Activated naive CD4-positive, alpha-beta T cell (primary cell): ENCODE measurements at places on chromosomes 16 and 17.

DNA sequence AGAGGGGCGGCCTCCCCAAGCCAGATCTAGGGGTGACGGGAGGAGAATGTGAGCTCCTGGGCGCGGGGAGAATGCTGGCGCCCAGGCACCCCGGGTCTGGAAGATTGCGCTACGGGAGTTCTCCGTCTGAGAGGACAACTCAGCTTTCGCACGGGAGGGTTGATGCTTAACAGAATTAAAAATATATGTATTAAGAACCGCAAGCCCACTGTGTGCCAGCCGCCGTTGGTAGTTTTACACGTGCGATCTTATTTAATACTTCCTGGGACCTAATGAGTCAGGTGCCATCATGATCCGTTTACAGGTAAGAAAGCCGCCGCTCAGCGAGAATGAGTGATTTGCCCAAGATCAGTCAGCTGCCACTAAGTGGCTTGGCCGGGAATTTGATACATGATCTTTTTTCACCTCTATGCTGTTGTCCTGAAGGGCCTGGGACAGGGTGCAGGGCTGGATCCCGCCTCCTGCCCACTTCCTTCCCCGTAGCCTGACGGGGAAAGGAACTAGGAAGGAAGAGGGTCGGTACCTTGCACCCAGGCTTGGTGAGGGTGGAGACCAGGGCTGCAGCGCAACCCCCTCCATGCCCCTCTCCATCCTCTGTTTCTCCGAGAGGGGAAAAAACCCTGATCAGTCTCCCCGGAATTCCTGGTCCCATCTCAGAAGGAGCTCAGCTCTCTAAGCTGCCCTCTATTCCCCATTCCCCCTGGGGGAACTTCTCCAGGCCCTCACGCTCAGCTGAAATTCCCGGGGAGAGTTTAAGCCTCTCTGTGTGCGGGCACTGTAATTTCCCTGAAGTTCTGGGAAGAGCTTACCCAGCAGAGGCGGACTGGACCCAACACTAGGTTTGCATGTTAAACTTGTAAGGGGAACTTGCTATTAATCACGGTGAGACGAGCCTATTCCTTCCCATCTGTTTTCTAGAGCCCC lies 983 bp downstream of the VAT1L start:
- no peak for DNase-seq

DNA sequence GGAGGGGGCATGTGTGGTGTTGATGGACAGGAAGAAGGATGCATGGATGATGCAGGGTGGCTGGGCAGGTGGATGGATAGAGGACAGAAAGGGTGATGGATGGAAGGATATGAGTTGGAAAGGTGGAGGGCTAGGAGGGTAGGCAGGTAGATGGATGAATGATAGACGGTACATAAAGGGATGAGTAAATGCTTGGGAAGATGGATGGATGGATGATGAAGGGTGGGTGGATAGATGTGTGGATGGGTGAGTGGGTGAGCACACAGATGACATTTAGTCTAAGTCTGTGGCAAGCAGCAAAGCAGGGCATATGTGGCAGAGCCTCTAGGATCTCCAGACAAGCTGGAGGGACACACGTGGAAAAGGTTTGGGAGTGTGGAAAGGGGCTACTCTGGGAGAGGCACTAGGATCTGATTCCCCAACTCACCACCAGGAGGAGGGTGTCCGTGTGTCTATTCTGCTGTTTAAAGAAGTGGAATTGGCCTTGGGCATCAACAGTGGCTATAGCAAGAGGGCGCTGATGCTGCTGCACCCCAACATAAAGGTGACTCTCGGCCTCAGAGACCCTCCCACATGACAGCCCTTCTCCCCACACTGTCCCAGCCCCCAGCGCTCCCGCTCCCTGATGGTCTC lies 8.2 kb downstream of the PLD2 start:
- DNase-seq, result no peak

DNA sequence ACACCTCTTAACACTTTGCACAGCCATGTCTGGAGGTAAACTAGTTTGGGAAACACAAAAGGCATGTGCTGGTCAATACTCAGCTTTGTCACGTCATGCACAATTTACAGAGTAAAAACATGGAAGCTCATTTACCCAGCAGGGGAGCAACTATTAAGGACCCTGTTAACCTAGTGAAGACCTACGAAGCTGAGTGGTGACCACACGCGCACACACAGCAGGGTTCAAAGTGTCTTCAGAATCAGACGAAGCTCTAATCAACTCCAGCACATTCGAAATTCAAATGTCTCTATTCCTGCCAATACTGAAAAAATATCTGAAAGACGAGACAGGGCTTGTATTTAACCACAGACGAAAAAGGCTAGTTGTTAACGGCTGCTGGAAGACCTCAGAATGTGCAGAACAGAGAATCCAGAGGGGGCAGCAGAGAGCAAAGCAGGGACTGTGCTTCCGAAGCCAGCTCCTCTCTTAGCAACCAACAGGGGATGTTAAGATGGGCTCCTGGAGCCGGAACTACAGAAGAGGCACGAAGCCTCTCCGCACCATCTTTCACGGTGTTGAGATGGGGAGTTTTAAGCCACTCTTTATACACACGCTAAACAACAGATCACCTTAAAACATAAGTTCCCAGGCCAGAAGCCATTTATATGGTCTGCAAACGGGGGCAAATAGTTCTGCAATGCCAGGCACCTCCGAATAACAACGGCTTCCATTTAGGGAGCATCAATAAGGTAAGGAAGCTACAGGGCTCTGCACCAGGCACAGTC lies 45.7 kb downstream of the CMTM4 start:
- DNase-seq, result peak; percentile 22

DNA sequence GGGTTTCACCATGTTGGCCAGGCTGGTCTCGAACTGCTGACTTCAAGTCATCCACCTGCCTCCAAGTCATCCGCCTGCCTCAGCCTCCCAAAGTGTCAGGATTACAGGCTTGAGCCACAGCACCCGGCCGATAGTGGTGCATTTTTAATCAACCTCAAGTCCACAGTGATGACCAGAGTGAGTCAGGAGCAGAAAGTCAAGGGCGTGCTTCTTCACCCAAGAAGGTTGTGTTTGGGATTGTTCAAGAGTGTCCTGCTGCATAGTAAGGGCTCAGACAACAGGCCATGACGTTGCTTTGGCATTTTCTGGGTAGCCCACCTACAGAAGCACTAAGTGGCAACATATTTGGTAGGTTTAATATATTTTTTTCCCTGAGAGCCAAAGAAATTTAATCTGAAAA lies 108.3 kb upstream of the FAM20A start:
- no peak for DNase-seq

- DNase-seq, result no peak
Observed at GRCh38 chr17:5596421-5596820, 12.1 kb upstream of the NLRP1 start.

- no peak for DNase-seq
Observed at GRCh38 chr17:78785663-78786057, 3.6 kb upstream of the CYTH1 start.

GRCh38 chr17:11535231-11535630 lies 63.0 kb upstream of the DNAH9 start:
- DNase-seq, result no peak

DNA sequence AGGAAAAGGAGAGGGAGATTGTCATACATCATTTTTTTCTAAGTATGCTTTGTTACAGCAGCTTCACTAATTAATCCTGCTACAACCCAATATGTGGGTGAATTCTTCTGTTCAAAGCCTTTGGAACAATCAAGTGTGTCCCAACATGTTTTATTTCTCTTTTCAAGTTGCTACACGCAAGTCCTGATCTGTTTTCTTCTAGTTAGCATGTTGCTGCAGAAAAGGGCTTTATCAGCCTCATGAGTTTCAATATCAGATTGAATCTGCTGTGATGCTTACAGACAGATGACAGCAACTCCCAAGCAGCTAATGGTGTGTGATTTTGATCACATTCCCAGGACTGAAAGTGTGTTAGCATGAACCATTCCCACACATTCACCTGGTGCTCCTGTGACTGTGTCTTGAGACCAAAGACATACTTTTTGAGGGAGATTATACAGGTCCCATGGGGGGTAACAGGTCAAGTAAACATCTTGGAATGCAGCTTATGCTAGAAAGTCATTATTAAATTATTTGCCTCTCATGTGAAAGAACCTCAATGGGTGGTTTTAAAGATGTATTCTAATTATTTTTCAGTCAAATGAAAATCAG lies 96.9 kb upstream of the KCNJ16 start:
- no peak for DNase-seq

DNA sequence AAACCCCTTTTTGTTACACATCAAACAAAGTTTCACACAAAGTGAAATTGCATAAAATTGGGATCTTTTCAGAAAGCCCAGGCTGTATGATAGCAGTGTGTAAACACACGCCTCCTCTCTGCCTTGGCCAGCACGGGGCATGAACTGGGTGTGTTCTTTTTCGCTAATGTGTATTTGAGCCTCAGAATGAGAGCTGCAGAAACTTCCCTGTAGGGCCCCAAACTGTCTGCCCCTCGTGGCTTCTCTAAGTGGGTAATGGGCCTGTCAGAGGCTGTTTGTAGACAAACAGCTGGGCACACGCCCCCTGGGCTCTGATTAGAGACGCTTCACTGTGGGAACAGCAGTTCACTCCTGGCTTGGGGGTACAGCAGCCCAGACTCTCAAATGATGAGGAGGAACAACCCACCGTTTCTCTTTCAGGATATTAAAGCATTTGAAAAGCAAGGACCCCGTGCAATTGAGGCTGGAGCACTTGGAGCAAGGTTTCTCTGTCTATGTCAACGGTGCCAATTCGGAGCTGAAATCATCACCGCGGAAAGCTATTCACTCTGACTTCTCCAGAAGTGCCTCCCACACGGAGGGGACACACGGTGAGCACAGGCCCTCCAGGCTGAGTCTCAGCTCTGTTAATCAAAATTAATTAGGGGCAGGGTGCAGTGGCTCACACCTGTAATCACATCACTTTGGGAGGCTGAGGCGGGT lies 78.4 kb downstream of the KATNIP start:
- DNase-seq, result no peak

GRCh38 chr16:14658063-14658462 lies 25.3 kb downstream of the BFAR start:
- DNase-seq, result no peak

GRCh38 chr17:64572682-64573154 lies 65.9 kb downstream of the CEP95 start:
- no peak for DNase-seq

DNA sequence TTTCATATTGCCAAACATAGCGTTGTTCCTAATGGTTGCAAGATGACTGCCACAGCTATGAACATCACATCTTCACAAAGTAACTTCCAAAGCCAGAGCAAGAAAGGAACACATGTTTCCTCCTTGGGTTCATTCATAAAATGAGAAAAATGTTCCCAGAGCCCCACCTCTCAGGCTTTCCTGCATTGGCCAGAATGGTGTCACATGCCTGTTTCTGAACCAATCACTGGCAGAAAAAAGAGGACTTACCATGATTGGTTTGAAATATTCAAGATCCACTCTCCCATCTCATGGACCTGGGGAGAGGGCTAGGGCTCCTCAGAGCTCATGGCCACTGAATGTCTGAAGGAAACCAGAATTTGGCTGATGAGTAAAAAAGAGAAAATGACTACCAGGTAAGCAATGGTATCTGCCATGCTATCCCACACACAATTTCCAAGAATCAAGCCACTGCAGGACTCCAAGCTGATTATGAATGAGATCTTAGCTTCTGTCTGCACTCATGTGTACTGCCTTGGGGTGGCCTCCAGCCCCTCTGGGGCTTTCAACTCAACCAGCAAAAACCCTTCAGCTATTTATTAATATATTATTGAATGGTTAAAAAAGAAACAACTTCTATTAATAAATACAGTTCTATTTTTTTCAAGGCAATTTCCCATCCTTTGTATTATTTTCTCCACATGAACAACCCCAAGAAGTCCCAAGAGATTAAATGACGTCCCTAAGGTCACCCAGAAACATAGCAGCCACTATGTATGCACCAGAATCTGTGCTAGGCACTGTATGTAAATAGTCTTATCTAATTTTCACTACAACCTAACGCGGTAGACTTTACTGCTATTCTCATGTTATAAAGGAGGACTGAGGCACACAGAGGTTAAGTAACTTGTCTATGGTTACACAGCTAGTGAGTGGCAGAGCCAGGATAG lies 61.4 kb upstream of the TMC5 start:
- DNase-seq, result no peak

DNA sequence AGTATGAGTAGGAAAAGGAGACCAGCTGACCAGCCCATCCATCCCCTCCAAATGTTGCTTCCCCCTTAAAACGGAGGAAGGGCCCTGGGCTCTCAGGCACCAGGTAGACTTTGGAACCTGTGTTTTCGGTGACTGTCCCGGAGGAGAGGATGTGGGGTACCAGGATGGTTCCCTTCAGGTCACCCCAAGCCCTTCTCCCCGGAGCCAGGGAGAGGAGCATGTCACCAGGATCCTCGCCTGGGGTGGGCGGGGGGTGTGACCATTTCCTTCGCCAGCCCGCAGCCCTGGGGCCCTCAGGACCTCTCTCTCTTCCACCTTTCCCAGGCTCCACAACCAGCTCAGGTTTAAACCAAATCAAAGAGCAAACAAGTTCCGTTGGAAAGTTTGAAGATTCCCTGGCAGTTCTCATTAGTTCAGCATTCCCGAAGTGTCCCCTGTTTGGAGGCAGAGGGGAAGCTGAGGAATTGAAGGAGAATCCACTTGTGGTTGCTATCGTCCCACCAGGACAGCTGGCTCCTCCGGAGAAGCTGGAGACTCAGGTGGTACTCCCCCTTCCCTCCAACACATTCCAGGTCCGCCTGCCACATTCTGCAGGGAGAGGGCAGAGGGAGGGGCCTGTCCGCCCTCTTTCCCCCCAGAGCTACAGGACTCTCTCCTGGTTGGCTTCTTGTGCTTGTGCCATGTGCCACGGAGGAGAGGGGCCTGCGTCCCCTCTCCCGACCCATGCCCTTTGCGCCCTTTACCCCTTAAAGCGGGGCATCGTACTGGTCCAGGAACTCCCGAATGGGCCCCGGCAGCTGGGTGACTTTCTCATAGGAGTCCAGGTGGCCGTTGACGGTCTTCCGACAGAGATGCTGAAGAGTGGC lies 2.0 kb downstream of the SOCS3 start:
- no peak for DNase-seq

DNA sequence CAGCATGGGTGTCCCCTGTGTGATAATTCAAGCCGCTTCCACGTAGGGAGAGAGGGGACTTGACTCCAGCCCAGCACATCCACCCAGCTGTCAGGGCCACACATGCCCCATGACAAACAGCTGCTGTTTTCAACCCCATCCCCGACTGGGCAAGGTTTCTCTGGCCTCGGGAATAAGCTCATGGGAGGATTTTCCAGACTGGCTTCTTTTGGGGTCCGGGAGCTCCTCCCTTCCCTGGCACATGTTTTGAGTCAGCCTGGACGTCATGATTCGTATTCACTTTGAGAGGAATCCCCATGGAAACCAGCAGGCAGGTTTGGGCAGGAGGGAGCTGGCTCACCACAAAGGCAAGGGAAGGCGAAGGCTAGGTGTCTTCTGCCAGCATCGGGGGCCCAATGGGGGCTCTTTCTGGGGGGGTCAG lies 156.4 kb downstream of the CMIP start:
- no peak for DNase-seq

DNA sequence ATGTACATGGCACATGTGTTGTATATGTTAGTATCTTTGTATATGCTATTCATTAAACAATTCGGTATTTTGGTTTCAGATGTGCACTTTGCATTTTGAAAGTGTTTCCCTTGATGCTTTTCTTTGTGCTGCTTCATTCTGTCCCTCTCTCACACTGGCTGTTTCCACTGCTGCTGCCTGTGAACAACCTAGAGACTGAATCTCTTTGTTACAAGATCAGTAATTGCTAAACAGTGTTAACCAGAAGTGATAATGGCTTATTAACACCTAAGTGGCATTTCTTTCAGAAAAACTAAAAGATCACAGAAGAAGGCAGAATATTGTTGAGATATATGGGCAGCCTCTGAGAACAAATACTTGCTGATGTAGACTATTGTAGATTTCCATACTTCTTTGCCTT lies 84.7 kb downstream of the KIF2B start:
- DNase-seq, result no peak

GRCh38 chr17:13704333-13704732 lies 102.6 kb upstream of the HS3ST3A1 start:
- DNase-seq, result no peak
